ENCODE measurements at places on chromosomes 2 and 18.

DNA sequence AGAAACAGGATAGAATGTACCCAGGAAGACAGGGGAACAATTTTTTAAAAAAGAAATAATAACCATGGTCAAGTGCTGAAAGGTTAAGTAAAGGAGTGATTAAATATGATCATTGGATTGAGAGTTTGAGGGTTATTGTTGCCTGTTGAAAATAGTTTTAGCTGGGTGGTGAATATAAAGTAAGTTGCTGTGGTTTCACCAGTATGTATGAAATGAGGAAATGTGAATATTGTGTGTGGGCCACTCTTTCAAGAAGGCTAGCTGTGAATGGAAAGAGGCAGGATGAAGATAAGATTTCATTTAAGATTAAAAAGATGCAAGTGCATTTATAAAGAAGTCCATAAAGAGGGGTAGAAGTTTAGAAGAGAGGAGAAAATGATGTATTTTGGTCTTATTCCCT, 53.8 kb downstream of the GULP1 start:
- DNase-seq, result no peak

DNA sequence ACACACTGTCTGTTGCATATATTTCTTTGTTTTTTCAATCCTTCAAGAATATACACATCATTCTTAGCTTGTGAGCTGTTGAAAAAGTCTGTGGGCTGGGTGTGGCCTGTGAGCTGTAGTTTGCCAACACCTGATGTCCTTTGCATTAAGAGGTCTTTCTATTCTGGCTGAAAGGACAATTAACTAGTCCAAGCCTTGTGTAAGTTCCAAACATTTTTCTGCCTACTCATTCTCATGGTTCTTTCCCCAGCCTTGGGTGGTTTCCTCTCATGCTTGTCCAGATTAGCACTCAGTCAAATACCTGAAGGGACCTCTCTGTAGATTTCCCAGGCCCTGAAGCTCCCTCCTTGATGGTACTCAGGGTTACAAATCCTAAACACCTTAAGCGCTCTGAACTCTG, 57.8 kb upstream of the NABP1 start:
- DNase-seq, result no peak

DNA sequence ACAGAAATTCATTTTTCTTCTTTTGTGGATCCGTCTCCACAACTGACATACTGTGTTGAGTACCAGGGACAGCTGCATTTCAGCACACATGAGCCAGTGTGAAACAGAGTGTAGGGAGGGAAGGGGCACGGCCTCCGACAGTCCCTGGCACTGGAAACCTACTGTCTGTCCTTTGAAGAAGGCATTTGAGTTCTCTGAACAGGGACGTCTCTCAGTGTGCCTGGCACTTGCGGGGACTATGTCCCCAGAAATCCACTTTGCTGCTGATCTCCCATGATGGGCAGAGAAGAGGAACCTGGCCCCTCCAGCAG, 48.1 kb downstream of the PLB1 start:
- no peak for DNase-seq

DNA sequence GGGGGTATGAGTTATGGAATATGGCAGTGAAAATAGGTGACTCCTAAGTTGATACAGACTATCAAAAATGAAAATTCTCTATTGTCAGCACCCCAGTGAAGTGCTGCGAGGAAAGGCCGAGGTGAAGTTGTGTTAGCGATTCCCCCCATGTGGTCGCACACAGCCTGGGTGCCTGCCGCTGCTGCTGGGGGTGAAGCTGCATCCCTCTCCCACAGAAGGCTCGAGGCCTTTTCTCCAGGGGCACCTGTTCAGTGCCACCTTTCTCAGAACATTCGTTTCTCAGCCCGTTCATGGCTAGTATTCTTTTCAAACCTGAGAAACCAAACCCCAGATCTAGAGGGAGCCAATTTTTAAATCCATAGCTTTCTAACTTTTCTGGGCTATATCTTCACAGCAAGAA, 23.8 kb downstream of the HK2 start:
- no peak for DNase-seq

DNA sequence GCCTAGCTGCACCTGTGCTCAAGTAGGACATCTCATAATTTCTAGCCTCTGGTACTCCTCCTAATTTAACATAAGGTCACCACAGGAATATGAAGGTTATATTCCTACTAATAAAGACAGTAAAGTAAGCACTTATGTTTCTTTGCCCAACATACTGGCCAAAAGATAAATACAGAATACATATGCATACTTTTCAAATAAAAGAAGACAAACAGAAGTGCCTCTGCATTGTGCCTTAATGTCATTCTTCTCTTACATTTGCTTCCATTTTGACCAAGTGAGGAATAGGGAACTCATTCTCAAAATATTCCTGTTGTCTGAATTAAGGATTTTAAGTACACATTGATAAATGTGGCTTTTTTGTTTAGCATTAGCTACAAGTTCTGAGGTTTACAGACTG, 5.6 kb downstream of the BCL11A start:
- DNase-seq, result no peak
